ENCODE measurements at places on chromosomes 11 and 22.
A peak's percentile ranks its signal among the peaks of the same experiment; 100 is the strongest.

- peak; percentile 94 for DNase-seq
Observed at GRCh38 chr11:44911029-44911814, 39.5 kb downstream of the TP53I11 start.

DNA sequence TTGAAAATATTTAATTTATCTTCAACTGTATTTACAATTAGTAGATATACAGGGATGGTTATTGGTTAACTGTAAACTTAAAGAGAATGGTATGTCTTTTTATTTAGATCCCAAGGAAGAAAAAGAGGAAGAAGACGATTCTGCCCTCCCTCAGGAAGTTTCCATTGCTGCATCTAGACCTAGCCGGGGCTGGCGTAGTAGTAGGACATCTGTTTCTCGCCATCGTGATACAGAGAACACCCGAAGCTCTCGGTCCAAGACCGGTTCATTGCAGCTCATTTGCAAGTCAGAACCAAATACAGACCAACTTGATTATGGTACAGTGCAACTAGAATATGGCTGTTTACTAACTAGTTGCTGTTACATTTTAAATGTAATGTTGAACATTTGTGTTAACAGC is 12.7 kb upstream of the CNTF start:
- no peak for DNase-seq

GRCh38 chr11:39810358-39810757 is 1649.1 kb downstream of the LRRC4C start:
- DNase-seq, result no peak

- no peak for DNase-seq
Observed at GRCh38 chr22:44947846-44948245, 62.0 kb downstream of the PHF21B start.

DNA sequence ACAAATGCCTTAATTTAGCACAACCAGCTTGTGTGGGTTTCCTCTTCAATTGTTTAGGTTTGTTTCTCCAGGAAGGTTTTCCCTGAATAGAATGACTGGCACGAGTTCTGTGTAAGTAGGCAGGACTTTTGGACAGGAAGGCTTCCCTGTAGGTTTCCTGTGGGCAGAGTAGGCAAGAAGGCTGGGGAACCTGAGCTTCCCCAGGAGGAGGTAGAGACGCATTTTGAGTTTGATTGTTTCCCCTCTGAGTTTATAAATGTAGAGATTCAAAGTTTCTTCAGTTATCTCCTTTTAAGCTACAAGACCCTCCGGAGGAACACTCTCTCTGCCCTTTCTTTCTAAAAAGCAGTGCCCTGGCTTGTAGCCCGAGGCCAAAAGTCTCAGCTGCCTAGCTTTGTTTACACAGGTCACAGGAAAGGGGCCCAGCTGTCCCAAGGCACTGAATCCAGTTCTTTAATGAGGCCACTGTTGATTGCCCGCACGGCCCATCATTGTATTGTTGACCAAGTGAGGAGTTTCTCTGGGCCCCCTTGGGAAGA is 66.6 kb upstream of the RDX start:
- no peak for DNase-seq

DNA sequence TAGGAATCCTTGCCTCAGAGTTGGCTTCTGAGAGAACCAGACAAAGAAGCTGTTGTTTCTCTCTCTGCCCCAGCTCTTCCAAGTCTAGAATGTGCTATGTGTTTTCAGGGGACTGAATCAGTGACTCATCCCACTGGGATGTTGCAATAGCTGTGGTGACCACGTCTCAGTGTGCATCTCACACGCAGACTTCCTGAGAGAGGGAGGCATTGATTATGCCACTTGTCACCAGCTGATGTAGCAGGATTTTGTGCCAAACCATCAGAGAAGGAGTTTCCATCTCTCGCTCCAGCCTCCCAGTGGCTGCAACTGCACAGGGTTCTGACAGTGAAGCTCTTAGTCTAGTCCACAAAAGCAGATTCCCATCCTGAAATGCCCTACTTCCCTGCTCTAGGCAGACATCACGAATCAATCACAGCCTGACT is 455.8 kb downstream of the MIAT start:
- DNase-seq, result peak; percentile 9

GRCh38 chr11:70810681-70811080 is 412.4 kb downstream of the CTTN start:
- DNase-seq, result no peak

GRCh38 chr11:2599561-2600189 is 100.1 kb downstream of the KCNQ1OT1 start:
- no peak for DNase-seq

GRCh38 chr11:29780756-29781155 is 236.1 kb downstream of the KCNA4 start:
- DNase-seq, result no peak

DNA sequence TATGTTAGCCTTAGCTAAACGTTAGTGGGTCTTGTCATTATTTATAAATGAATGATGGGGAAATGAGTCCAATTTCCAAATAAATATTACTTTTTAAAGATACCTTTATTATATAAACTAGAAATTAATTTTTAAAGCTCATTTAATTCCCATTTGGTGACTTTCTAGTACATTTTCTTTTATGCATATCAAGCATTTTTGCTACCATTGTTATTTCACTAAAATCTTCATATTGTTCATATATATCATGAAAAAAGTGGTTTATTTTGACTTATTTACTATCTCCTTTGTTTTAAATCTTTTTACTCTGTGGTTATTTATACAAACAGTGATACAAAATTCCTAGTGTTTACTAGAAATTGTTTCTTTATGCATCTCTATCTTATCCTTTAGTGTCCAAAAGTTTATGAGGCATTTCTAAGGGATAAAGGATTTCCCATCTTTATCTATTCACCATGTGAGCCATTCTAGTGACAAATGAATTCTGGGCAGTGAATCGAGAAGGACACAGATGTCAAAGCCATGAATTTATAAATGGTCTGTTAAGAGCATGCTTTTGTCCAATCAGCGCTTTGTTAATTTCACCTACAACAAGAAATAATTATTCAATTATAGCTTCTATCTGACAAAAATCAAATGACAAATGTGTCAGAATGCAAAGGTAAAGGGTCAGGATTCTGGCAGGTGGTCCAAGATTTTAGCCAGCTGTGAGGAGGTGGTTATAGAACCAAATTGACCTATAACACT is 70.6 kb downstream of the PRMT3 start:
- DNase-seq, result no peak

DNA sequence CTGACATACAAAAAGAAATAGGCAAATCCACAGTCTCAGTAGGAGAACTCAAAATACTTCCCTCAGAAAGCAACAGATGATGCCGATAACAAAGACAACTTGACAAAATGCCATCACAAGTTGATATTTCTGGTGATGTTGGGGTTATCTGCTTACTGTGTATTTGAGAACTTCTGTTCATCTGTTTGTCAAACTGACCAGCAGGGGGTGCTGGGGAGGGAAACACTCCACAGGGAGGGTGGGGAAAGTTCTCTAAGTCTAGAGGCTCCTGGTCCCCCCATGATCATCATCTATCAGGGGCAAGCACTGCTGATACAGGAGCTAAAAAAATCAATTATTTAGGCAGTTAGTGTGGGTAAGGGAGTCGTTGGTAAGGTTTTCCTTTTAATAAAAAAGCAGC is 19.2 kb downstream of the GLYATL1 start:
- DNase-seq, result peak; percentile 66

DNA sequence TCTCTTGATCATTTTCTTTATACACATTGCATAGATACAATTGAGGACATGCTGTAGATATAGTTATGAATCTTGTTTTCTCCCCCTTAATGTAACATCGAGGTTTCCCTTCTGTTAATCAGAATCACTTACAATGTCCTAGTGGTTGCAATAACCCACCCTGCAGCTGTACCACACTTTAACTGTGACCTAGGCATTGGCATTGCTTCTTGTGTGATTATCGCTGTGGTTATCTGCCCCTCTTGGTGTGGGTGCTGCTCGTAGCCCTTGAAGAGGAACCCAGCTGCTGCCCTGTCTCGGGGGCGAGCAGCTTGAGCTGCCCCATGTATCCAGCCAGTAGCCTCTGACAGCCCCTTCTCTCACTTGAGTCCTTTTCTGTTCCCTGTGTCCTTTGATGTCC is 1.5 kb downstream of the DGAT2 start:
- DNase-seq, result no peak
